ENCODE measurements at places on chromosomes 6 and 20.

DNA sequence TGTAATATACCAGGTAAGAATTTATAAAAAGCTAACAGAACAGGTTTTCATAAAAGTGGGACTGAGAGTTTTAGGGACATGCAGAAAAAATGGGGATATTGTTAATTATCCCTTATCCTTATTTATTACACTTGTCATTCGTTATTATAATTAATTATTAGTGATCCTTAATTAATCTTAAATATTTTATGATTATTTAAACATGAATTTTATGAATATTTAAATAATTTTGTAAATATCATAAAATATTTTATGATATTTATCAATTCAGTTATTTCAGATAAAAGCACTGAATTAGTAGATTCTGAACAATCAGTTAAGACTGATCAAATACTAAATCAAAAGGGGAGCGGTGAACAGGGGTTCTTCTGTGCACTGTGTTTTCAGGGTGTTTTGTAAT is 300.1 kb downstream of the PAX1 start:
- no peak for DNase-seq

GRCh38 chr6:7541175-7542064 is at the start of gene DSP:
TSS of gene DSP (plus strand) at chr6:7541671. CDS start at chr6:7541916, 245 bp downstream.
- no peak for DNase-seq

DNA sequence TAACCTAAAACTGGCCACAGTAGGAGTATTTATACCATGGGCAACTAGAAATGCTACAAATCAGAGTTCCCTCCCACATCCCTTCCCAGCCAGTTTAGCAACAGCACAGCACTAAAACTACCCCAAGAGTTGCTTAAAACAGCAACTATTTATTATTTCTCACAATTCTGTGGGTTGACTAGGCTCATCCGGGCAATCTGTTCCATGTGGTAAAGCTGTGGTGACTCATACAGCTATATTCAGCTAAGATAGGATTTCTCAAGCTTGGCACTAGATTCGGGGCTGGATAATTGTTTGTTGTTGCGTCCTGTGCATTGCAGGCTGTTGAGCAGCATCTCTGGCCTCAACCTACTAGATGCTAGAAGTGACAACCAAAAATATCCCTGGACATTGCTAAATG is 8.6 kb upstream of the HECA start:
- no peak for DNase-seq

DNA sequence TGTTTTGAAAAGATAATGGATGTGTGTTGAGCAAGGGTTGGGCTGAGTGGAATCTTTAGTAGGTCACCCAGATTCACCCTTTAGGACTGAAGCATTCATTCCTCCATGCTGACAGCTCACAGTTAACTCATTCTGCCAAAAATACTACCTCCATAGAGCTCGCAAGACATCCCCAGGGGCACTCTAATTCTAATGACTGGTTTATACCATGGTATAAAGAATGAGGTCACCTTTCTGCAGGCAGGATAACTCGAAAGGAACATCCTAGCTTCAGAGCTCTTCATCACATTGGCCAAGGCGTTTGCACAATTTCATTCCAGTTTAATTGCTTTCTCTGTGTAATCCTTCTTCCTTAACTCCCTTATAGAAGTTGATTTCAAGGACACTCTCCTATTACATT is 1257.2 kb upstream of the EYS start:
- no peak for DNase-seq

DNA sequence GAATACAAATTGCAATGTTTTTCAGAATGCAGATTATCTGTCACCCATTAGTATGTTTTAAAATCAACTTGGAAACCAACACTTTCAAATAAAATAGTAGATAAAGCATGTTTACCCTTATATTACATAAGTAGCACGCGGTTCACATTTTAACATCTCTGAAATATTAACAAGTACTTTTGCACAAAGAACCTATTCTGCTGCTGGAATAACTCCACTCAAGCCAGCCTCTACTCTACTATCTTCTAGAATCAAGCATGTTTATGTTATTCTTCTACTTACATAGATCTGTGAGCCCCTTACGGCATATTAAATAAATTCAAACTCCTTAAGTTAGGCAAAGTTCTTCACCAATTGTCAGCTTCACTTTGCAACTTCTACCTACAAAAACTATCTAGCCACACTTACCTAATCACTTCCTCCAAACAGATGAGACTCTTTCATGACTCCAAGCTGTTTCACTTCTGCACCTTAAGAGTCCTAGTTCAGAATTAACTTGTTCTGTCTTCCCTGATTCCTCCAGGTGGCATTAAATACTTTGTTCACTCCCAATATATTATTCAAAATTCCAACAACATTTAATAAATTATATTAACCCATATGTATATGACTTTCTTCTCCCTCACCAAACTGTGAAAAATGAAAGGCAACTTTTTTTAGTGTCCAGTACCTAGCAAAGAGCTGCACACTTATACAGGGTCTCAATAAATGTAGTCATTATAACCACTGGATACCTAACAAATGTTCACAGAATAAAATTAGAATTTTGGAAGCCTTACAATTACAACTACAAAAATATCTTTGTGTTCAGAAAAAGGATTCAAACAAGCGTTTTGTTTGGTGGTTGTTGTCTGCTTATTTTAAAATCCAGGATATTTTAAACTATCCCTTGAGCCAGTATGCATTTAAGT is 12.1 kb downstream of the CEP85L start:
- DNase-seq: no peak

DNA sequence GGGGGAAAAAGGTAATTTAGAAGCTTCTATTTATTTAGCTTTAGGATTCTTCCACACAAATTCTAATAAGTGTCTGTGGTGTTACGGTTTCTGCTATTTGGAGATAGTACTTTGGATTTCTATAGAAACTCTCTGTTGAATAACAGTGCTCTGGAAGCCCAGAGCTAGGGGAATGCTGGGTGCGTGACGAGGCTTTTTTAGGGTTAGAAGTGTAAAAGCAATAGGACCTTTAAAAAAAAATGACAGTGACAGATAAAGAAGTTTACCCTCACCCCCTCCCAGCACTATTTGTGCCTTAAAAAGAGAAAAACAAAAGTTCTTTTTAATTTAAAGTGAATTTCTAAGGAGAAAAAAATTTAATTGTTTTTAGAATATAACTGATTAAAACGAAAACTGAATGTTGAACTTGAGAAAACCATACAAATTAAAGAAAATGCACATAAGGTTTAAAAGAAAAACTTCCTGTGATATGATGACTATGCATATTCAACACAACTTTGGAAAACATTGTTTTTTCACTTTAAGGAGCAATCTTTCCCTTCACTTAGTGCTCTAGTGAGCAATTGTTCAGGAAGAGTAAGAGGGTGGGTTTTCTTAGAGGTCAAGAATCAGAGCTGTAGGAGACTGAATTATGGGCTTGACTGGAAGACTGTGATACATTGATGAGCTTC is 89.6 kb upstream of the RIPOR2 start:
- DNase-seq: no peak
